Right ventricle myocardium superior (tissue), 1 donor: ENCODE measurements at places on chromosomes 7 and 10. TPM values are rescaled to one million over a fixed set of nuclear protein-coding genes. Genes with fewer than 3 reads are reported as not detected.

GRCh38 chr10:72126184-72126871 is 38.0 kb upstream of the SPOCK2 start:
- DNase-seq = no peak

The BMPER gene
- 2.3 TPM for total RNA-seq

DNA sequence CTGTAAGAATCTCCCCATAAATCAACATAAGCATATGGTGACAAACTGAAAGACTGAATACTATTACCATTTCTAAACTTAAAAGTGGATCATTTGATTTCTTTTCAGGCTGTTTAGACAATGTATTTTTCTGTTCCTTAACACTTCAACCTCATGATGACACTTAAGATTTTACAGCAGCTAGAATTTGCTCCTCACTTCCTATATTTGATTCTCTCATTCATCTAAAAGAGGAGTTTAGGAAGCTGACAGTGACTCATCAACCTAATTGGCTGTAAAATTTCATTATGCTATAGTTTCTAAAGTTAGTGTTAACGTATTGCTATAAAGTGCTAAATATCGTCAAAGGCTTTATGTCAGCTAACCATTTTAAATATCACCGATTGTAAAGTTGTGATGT is 478.7 kb downstream of the GRM8 start:
- DNase-seq = no peak

- no peak for DNase-seq
Observed at GRCh38 chr7:149171892-149172533, 23.3 kb upstream of the ZNF282 start.

The SH2B2 gene
- total RNA-seq = 0.67 TPM

DNA sequence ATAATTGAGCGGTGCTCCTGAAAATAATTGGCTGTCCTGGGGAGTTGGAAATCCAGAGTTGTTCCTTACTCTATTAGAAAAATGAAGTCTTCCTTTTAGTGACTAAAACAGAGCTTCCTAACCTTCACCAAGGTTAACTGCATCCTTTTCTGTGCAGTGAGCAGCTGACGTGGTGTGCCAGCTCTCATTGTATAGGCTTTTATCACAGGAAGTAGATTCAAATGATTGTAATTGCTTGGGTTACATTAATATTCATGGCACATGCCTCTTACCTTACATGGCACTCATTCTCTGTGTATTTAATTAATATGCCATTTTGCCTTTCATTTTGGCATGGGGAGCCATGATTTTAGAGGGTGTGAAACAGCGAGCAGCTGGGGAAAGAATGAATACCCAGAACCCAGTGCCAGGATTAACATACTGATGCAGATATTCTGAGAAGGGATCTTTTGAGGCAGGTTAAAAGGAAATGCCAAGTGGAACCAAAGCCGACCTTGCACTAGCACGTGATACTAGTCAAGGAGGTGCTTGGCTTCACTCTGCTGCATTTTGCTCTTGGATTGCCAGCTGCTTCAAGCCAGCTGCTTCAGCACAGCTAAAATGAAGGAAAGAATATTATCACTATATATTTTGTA is 115.3 kb downstream of the ST7 start:
- no peak for DNase-seq

DNA sequence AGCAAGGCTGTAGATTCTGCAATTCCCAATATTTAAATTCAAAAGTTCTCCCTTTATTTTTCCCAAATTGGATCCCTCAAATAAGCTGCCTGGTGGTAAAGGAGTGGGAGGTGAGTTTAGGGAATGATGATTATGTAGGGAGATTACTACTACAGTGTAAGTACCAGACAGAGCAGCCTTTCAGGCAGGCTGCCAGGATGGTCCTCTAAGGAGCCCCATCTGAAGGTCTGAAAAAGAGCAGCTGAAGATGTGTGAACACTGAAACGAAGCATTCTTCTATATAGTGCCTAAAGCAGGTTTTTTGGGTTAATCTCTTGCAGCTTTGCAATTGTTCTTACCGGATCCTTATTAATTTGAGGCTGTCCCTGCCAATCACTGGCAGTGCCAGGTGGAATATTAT is 84.7 kb downstream of the CREB5 start:
- no peak for DNase-seq

The CFAP43 gene
- not detected for total RNA-seq

- no peak for DNase-seq
Observed at GRCh38 chr7:104124893-104125477, 82.8 kb downstream of the ORC5 start.

DNA sequence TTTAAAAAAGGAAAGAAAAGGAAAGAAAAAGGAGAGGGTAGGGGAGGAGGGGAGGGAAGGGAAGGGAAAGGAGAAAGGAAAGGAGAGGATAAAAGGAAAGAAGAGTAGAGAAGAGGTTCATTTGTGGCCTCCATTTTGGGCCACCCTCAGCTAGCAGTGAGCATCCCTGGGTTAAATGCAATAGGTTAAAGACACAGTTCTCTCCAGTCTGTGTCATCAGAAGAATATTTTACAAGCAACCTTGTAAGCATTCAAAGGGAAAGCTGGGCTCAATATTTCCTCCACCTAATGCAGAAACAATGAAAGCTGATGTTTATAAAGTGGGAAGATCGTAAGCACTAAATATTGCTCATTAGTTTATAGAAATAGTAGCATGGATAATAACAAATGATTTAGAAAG is 219.1 kb upstream of the PITRM1 start:
- DNase-seq = no peak

The LRMDA gene
- 26.3 TPM for total RNA-seq

DNA sequence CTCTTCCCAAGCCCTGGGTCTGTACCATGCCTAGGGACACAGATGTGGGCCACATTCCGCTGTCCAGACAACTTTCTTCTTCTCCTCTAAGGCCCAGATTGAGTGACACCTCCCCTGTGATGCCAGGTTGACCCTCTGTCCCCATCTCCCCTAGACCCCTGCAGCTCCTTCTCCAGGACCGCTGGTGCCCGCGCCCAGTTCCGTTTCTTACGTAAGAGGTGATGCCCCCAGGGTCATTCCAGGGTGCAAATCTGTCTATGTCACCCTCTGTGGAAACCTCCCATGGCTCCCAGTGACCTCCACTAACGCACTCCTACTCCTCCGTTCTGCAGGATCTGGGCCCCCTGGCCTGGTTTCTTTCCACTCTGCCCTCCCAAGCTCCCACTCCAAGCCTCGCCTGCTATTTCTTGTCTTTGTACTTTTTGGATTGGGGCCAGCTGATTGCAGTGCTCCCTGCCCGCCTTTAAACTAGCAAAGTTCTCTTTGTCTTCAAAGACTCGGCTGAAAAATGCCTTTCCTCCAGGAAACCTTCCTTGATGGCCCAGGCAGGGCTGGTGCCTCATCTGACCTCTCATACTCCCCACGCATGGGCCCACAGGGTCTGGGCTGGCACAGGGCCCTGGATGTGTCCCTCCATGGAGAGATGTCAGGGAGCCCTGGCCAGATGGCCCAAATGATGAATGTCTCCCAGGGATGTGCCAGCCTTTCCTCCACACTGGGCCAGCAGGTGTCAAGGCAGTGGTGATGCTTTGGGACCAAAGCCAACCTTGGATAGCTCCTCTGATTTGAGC is 21.3 kb upstream of the ELN start:
- DNase-seq = no peak

The EPO gene
- total RNA-seq = not detected

The ABCB1 gene
- 3.2 TPM for total RNA-seq
